HT1080 (cell line): ENCODE measurements at places on chromosomes 6 and 20. TPM values are rescaled to one million over a fixed set of nuclear protein-coding genes. Genes with fewer than 3 reads are reported as not detected.

DEF6 gene
- total RNA-seq, result 8.9 and 9.1 TPM in 2 replicates

PXMP4 gene
- 5.1 and 5.6 TPM in 2 replicates for total RNA-seq

MICB gene
- not detected in 2 replicates for total RNA-seq

CFAP206 gene
- total RNA-seq, result not detected in 2 replicates

ADAM33 gene
- total RNA-seq, result not detected in 2 replicates

OR2B6 gene
- total RNA-seq, result not detected in 2 replicates

CEP250 gene
- 45.9 and 51.7 TPM in 2 replicates for total RNA-seq

SGK2 gene
- total RNA-seq, result not detected in 2 replicates

BFSP1 gene
- 0.98 and 1.7 TPM in 2 replicates for total RNA-seq

OR2H2 gene
- total RNA-seq, result not detected in 2 replicates

CD93 gene
- total RNA-seq, result 0.03 and 0.20 TPM in 2 replicates

DLK2 gene
- 3.8 and 4.2 TPM in 2 replicates for total RNA-seq

CRISP3 gene
- total RNA-seq, result not detected in 2 replicates

COL12A1 gene
- 9.7 and 12.6 TPM in 2 replicates for total RNA-seq

F13A1 gene
- total RNA-seq, result not detected in 2 replicates

ZNF311 gene
- total RNA-seq, result 0.40 and 0.51 TPM in 2 replicates
